Activated T-helper 1 cell treated with anti-CD3 and anti-CD28 coated beads, Interleukin-12 subunit alpha, Interleukin-12 subunit beta, Interleukin-2, Interleukin-4 antibody, amounts not matched to agents 30 ng/mL and 10 ng/mL and 1 ng/mL, durations not matched to agents 14 hours and 24 hours and 36 hours (primary cell): ENCODE measurements at places on chromosomes 11 and 22. TPM values are rescaled to one million over a fixed set of nuclear protein-coding genes. Genes with fewer than 3 reads are reported as not detected.

The PTGDR2 gene
- total RNA-seq = 0.10 TPM in 2 replicates

The PHF21B gene
- 0.21 TPM in 1 of 2 replicates, not detected in the other for total RNA-seq

The YAP1 gene
- total RNA-seq = 0.10 TPM in 2 replicates

The RAB39A gene
- total RNA-seq = not detected in 2 replicates

The THY1 gene
- total RNA-seq = 0.83 and 1.0 TPM in 2 replicates

The TUB gene
- 0.24 and 0.29 TPM in 2 replicates for total RNA-seq

The RAB3IL1 gene
- total RNA-seq = 0.23 and 0.24 TPM in 2 replicates

DNA sequence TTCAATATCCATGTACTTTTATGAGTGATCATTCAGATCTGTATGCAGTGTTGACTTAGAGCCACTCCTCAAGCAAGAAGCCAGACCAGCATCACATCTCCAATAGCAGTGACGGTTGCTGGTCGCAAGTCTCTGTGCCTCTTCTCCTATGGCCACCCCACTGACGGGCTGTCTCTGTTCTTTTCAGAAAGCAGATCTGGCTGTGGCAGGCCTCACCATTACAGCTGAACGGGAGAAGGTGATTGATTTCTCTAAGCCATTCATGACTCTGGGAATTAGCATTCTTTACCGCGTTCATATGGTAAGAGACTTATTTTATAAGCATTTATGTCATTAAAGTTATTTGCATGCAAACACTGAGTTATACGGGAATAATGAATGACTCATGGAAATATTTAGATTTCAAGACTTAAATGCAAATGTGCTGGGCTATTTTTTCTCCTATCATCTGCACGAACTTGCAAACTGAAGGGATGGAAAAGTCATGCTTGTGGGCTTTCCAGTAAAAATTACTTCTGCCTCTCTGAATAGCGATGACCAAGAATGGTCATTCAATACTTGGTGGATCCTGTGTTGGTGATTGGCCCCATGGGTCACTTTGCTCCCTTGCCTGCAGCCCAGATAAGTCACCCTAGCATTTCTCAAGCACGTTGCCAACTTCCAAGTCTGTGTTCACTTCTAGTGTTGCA lies 83.6 kb upstream of the TBCEL start:
- no peak for DNase-seq
- no peaks in the 10 kb centered on the region for H3K27me3 ChIP-seq
- no peaks in the 10 kb centered on the region for H3K4me1 ChIP-seq
- peaks cover 2% of the 10 kb centered on the region for H3K36me3 ChIP-seq
- H3K27ac ChIP-seq = no peak overlapping the region

DNA sequence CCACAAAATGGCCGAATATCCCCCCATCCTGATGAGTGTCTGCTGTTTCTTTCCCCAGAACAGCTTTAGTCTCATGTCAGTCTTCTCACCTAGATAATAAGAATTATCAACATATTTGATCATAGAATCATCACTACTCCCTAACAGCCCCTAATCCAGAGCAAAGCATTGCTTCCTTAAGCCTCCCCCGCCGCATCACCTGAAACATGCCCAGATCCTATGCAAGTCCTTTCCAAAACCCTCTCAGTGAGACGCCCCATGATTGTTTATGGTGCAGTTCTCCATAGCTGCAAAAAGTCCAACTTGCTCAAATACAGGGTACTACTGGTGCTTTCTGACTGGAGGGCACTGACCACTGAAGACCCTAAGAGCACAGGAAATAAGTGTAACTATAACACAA lies 20.1 kb downstream of the KCNJ1 start:
- H3K36me3 ChIP-seq = peaks cover 3% of the 10 kb centered on the region
- no peak for DNase-seq
- H3K4me1 ChIP-seq = peaks cover 29% of the 10 kb centered on the region
- no peak overlapping the region for H3K27ac ChIP-seq
- no peak overlapping the region for H3K4me3 ChIP-seq

- H3K27ac ChIP-seq = no peak overlapping the region
- H3K4me1 ChIP-seq = no peaks in the 10 kb centered on the region
- no peak for DNase-seq
- peaks cover 8% of the 10 kb centered on the region for H3K27me3 ChIP-seq
These were observed 195.8 kb downstream of the HIPK3 start for GRCh38 chr11:33452836-33453624.

DNA sequence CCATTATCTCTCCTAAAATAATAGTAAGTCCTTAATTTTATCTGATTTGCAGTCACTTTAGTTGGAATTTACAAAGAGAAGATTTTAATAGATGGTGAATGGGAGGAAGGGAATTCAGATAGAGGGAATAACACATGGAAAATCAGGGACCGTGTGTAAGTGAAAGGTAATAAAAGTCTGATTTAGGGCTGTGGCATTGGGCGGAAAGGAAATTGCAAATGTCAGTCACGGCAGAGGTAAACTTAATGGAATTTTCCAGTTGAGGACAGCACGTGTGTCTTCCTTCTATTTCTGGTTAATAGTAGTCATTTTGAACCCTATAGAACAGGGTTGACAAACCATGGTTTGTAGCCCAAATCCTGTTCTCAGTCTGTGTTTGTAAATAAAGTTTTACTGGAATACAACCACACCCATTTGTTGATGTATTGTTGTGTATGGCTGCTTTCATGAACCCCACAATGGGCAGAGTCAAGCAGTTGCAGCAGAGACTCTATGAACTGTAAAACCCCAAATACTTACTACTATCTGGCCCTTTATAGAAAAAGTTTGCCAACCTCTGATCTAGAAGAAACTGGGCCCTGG lies 34.1 kb downstream of the PACS1 start:
- no peaks in the 10 kb centered on the region for H3K27me3 ChIP-seq
- peaks cover 34% of the 10 kb centered on the region for H3K36me3 ChIP-seq
- H3K4me3 ChIP-seq = no peak overlapping the region
- peaks cover 78% of the 10 kb centered on the region for H3K4me1 ChIP-seq
- no peak for DNase-seq

DNA sequence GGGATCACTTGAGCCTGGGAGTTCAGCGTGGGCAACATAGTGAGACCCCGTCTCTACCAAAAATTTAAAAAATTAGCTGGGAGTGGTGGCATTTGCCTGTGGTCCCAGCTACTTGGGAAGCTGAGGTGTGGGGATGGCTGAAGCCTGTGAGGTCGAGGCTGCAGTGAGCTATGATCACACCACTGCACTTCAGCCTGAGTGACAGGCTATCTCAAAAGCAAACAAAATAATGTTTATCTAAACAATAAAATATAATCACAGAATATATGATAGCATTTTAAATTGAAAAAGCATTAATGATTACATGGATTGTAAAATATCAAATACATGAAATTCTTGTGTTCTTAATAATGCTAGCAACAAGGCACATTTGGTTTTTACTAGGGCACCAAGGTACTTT lies 2.7 kb downstream of the BEST1 start:
- H3K27me3 ChIP-seq = peaks cover 17% of the 10 kb centered on the region
- DNase-seq = no peak
- no peak overlapping the region for H3K27ac ChIP-seq
- H3K36me3 ChIP-seq = no peaks in the 10 kb centered on the region
- H3K4me1 ChIP-seq = no peaks in the 10 kb centered on the region
- H3K4me3 ChIP-seq = no peak overlapping the region

- H3K4me3 ChIP-seq = no peak overlapping the region
- no peak overlapping the region for H3K27ac ChIP-seq
- H3K4me1 ChIP-seq = peaks cover 7% of the 10 kb centered on the region
- peaks cover 7% of the 10 kb centered on the region for H3K27me3 ChIP-seq
These were observed 48.0 kb upstream of the NUP160 start for GRCh38 chr11:47896199-47896598.

DNA sequence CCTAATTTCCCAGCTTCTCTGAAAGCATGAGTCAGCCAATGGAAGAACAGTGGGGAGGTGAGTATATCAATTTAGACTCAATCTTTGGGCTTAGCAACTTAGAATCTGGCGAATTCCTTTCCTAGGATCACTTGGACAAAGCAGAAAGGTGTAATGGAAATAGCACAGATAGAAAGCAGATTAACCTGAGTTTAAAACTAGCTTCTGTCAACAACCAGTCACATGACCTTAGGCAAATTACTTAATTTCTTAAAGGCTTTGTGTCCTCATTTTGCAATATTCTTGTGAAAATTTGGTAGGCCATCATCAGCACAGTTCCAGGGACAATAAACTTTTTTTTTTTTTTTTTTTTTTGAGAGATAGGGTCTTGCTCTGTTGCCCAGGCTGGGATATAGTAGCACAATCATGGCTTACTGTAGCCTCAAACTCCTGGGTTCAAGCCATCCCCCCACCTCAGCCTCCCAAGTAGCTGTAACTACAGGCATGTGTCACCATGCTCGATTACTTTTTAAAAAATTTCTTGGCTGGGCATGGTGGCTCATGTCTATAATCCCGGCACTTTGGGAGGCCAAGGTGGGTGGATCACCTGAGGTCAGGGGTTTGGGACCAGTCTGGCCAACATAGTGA lies 40.8 kb upstream of the PCF11 start:
- peaks cover 3% of the 10 kb centered on the region for H3K36me3 ChIP-seq
- H3K27ac ChIP-seq = no peak overlapping the region
- H3K4me3 ChIP-seq = peak overlapping the region; percentile 32
- no peak for DNase-seq

DNA sequence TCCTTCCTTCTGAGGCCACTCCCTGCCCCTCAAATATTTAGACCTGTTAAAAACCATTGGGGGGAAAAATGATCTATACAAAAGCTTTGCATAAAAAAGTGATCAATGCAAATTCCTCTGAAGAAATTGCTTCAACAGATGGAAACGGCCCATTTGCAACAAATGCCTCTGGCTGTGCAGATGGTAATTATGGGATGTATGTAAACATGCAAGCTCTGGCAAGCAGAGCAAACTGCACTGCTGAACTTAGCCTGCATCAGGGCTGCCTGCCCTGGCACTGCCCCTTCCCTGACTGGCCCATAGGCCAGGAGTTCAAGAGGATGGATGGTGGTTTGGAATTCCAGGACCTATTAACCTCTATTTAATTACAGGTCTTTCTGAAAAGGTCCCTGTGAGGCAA lies 388.7 kb downstream of the MIAT start:
- H3K27me3 ChIP-seq = peaks cover 2% of the 10 kb centered on the region
- H3K27ac ChIP-seq = no peak overlapping the region
- no peaks in the 10 kb centered on the region for H3K36me3 ChIP-seq
- no peak for DNase-seq

DNA sequence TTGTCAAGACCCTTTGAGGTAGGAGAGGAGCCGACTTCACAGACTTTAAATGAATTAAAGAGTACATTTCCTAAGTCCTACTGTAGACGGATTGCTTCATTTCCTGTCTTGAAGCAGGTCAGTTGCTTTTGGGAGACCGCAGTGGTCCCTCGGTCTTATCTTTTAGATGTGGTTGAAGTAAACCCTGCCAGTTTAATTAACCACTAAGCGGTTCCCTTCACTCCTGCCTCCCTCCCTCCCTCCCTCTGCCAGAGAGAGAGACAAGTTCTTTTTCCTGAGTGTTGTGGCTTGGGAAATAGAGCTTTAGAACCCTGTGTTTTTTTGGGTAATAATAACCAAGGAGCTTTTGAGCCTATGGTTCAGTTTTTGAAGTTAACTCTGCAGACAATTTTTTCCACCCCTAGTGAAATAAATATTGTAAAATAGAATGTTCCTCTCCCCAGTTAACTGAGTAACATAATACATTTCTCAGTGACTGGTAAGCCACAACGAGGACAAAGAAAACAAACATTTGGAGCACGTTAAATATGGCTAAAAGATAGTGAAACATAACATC lies 147.5 kb downstream of the LDLRAD3 start:
- DNase-seq = no peak
- H3K4me3 ChIP-seq = no peak overlapping the region
- no peaks in the 10 kb centered on the region for H3K36me3 ChIP-seq
- H3K4me1 ChIP-seq = no peaks in the 10 kb centered on the region
- peaks cover 16% of the 10 kb centered on the region for H3K27me3 ChIP-seq

- no peaks in the 10 kb centered on the region for H3K36me3 ChIP-seq
- no peak for DNase-seq
These were observed 31.4 kb downstream of the PLAAT5 start for GRCh38 chr11:63459586-63459985.

- H3K27me3 ChIP-seq = peaks cover 2% of the 10 kb centered on the region
- no peak overlapping the region for H3K4me3 ChIP-seq
- no peaks in the 10 kb centered on the region for H3K36me3 ChIP-seq
- H3K27ac ChIP-seq = no peak overlapping the region
- no peak for DNase-seq
These were observed 175.5 kb downstream of the ADAMTS15 start for GRCh38 chr11:130623670-130624668.

DNA sequence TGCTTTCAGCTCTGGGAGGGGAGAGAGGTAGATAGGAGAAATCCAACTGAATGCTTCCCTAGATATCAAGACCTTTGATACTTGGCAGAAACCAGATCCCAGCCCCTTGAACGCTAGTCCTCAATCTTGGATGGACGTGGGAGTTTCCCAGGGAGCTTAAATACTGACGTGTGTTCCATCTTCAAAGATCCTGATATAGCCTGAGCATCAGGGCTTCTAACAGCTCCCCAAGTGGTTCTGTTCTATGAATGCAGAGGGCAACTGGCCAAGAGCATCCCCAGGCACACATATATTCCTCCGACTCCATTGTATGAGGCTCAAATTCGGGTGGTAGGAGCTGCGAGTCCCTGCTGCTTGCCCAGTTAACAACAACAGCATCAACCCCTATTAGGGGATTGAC lies 8.7 kb upstream of the ACCS start:
- no peaks in the 10 kb centered on the region for H3K36me3 ChIP-seq
- no peak for DNase-seq
- H3K27me3 ChIP-seq = peaks cover 2% of the 10 kb centered on the region
- H3K27ac ChIP-seq = no peak overlapping the region
- no peaks in the 10 kb centered on the region for H3K4me1 ChIP-seq
- H3K4me3 ChIP-seq = no peak overlapping the region

- peak; percentile 48 for DNase-seq
- no peak overlapping the region for H3K27ac ChIP-seq
- peaks cover 5% of the 10 kb centered on the region for H3K4me1 ChIP-seq
- H3K4me3 ChIP-seq = no peak overlapping the region
- H3K36me3 ChIP-seq = no peaks in the 10 kb centered on the region
These were observed 10.4 kb downstream of the SPATA19 start for GRCh38 chr11:133834682-133835592.

GRCh38 chr22:42288791-42289190 lies 18.3 kb upstream of the TCF20 start:
- no peak for DNase-seq
- H3K4me1 ChIP-seq = peaks cover 30% of the 10 kb centered on the region
- no peak overlapping the region for H3K27ac ChIP-seq
- peaks cover 2% of the 10 kb centered on the region for H3K27me3 ChIP-seq

- H3K27me3 ChIP-seq = peaks cover 2% of the 10 kb centered on the region
- H3K36me3 ChIP-seq = no peaks in the 10 kb centered on the region
- H3K27ac ChIP-seq = no peak overlapping the region
- H3K4me1 ChIP-seq = no peaks in the 10 kb centered on the region
- no peak for DNase-seq
These were observed 13.6 kb downstream of the PNPLA5 start for GRCh38 chr22:43878079-43878795.
